ENCODE measurements at places on chromosomes 2 and 18.

DNA sequence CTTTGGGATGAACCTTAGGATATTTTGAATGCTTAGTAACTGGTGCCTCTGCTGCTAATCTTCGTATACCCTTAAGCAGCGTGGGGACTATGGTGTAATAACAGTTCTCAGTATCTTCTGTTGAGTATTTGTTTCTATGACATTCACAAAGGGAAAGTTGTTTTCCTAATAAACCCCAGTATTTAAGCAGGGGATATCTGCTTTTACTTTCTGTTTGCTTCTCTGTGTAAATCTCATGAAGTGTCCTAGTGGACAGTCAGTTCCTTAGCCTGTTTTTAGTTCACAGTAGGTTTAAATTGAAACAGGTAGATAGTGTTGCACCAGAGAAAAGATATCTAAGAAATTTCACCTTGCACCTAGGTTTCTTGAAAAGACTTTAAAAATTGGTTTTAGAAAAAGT is 14.9 kb downstream of the KIAA1328 start:
- DNase-seq: no peak

DNA sequence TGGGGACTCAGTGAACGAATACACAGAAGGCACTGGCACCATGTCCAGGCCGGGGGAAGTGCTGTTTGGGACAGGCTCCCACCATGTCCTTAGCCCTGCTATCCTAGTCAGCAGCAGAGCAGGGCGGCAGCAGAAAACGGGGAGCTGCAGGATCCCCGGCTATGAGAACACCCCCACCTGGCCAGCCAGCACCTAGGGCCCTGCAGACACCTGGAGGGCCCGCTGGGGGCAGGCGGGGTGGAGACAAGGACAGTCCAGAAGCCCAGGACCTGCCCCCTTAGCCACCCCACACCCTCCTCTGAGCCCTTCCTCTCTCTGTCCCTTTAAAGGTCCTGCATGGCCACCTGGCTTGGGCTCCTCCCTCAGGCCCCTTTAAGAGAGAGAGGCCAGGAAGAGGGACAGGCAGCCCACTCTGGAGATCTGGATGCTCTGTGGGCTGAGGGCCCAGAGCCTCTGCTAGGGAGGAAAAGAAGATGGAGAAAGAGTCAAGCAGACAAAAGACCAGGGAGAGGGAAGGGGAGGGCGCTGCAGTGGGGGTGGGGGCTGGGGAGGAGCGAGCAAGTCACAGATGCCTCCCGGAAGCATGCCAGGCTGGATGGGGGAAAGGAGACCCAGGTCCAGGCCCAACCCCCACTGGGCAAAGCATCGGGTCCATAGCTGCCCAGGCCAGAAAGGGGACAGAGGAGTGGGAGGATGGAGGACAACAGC is 48.6 kb downstream of the BIN1 start:
- DNase-seq: no peak

GRCh38 chr2:223641082-223641481 is 38.9 kb upstream of the SCG2 start:
- no peak for DNase-seq

DNA sequence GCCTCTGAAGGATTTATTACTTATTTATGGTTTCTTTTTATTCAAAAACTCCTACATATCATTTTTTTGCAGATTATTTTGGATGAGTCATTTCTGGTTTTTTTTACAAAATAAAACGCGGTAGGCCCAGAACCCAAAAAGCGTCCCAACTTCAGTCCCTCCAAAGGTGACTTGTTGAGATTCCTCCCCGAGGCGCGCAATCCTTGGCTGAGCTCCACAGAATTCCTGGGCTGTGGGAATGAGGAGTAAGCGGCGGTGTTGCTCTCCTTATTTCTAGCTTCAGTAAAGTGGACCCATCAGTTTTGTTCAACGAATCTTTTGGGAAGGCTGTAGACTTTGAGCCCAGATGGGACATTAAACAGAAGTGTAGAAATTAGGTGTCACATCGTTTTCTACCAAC is 67.0 kb upstream of the RMP24 start:
- no peak for DNase-seq

- no peak for DNase-seq
These were observed 48.0 kb downstream of the NAT8 start for GRCh38 chr2:73594251-73594650.

DNA sequence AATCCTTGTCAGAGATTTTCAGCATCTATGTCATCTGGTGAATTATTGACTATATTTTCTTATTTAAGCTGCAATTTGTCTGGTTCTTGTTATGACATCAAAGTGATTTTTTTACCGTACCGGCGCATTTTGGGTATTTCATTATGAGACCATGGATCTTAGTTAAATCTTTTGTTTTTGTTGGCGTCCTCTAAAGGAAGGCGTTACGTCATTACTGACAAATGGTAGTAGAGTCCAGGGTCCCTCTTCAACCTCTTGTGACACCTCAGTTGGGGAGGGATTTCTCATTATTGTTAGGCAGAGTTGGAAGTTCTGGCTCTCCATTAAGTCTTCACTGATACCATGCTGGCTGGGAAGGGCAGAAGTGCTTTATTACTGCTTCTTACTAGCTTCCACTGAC is 175.8 kb upstream of the MMADHC start:
- no peak for DNase-seq

- no peak for DNase-seq
These were observed 80.6 kb downstream of the GFPT1 start for GRCh38 chr2:69306393-69306821.

DNA sequence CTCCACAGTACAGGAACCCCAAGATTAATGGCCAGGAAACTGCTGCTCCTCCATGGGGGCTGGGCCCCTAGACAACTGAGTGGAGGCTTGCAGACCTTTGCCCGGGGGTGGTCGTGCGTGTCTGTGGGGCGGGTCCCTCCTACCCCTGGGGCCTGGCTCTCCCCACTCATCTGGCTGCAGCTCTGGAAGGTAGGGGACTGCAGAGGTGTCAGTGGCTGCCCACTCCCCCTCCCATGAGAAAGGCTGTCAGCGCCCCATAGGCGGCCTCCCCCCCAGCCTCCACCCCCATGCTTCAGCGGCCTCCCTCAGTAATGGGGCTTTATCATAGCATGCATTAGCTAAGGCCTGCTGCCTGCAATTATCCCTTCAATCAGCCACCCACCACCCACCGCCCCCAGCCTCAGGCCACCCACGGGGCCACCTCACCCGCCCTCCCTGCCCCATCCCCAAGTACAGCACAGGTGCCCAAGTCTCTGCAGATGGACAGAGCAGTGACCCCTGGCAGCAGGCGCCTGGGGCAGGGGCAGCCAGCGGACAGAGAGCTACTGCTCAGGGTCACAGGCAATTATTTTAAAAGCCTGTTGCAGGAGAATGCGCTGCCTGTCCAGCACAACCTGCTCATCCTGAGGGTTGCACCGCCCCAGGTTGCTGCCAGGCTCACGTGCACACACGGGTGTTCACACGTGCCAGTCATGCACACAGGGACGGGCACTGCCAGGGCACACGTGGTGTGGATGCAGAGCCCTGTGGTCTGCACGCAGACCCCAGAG is 9.1 kb upstream of the ECEL1 start:
- no peak for DNase-seq

All from DMS79 treated with DMSO at 0.1 percent for 48 hours (cell line).